ENCODE measurements at places on chromosomes 6 and 20.

GRCh38 chr6:27441001-27441400 lies 31.9 kb downstream of the ZNF184 start:
- DNase-seq = no peak

DNA sequence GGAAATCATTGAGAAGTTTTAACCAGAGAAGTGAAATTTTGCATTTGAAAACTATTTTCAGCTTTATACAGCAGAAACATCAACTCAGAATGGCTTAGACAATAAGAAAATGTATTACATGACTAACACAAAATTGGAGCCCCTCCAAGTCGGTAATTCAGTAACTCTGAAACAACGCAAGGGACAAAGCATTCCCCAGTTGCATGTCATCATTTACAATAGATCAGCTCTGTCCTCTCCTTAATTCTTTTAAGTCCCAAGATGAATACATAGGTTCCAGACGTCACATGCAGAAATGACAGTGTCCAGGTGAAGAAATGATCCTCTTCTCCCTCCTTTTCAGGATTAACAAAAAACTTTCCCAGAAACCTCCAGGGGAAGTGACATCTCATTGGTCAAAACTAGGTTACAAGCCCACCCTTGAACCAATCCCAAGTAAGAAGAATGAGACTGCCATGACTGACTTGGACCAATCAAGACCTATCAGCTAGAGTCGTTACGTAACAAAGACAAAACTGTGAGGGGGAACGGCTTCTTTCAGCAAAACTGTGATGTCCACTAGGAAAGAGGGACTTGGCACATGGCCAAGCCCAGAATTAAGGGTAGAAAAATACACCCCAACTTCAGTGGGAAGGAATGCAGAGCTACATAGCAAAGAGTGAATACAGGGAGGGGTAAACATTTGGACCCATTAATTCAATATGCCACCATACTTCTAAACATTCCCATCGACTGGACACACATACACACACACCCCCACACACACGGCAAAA lies 149.8 kb upstream of the PRND start:
- no peak for DNase-seq

- no peak for DNase-seq
These were observed 355.4 kb downstream of the CDH26 start for GRCh38 chr20:60313614-60314013.

GRCh38 chr20:663315-664090 lies 10.5 kb upstream of the SRXN1 start:
- no peak for DNase-seq

GRCh38 chr6:108288742-108289141 lies 6.1 kb upstream of the AFG1L start:
- DNase-seq = no peak

GRCh38 chr20:21102603-21103311 lies 3.4 kb downstream of the LINC00237 start:
- no peak for DNase-seq

- DNase-seq = no peak
These were observed 76.5 kb downstream of the QKI start for GRCh38 chr6:163490826-163491577.

DNA sequence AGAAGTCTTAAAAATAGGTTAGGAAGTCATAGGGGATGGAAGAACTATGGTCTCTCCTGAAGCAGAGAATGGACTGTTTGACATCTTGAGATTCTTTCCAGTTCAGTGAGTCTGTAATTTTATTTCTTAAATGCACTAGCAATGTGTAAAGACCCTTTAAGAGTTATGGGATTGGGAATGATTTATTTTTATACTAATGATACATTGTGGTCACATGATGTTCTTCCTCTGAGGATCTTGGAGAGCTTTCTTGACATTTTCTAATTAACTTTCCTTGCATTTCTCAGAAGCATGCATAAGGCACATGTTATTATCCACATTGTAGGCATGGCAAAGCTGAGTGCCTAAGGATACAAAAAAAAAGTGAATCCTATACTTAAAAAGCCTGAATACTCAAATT lies 507.6 kb upstream of the NRSN1 start:
- no peak for DNase-seq

All from cardiac septum (tissue), 1 donor.